ENCODE measurements at places on chromosomes 6 and 20.

GRCh38 chr20:33814238-33814712, 3.1 kb downstream of the CHMP4B start:
- DNase-seq: no peak

DNA sequence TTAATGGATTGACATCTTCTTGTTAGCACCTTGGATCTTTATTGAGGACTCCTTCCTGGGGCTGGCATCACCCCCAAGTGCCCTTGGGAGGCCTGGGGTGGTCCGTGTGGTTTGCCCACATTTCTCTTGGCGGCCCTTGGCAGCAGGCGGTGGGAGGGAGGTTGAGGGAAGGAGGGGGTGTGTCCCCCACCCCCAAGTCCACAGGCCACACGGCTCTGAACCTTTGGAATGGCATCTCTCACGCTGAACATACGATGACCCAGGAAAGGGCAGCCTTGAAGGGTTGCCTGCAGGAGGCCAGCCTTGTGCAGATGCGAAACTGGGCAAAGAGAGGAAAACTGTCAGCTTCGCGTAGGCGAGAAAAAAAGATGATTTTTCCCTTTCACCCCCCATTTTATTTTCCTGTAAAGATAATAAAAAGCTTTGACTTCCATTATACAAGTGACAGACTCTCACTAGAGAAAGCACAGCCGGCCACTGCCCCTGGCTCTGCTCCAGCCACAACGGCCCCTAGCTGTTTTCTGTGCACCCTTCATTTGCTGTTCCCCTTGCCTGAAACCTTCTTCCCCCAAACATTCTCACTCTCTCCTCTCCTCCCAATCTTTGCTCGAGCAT, 56.2 kb downstream of the SLC2A10 start:
- DNase-seq: no peak

DNA sequence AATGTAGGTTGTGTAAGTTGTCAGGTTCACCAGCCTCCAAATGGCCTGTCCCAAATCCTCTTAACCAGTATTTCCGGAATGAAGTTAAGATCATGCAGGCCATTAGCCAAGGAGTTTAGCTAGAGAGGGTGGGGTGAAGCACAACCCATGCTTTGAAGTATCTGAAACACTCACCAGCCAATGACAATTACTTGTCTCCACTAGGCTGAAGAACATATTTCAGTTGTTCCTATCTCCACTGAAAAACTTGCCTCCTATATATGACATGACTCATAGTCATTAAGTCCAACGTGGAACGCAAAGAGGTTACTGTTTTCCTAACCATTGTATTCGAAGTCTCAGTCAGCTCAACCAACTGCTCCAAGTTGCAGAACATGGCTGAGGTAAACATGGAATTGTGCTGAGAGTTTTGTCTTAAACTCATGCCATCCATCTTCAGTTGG, 37.4 kb upstream of the TNFAIP3 start:
- DNase-seq: no peak

GRCh38 chr6:100472674-100473073, 8.0 kb upstream of the SIM1 start:
- DNase-seq: no peak

DNA sequence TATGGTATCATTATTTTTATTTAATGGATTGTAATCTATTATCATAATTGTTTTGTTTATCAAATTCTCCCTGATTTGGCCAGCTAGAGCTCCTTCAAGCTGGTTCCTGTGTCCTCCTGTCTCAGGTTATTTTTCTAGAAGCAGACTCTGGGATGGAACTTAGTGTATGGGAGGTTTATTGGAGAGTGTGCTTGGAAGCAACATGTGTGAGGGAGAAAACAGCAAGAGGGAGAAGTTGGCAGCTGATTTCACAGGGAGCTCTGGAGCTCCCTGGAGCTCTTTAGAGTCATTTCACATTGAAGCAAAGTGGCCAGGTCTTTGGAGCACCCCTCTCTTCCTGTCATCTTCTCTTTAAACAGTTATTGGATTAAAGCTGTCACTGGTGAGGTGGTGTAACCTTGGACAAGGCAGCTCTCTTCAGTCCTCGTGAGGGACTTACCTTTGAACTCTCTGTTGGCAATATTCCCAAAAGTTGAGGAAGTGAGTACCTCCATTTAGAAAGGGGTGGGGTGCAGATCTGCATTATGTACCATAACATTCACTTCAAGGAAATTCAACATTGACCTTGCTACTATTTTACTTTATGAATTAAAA, 103.6 kb downstream of the PHF3 start:
- DNase-seq: no peak

DNA sequence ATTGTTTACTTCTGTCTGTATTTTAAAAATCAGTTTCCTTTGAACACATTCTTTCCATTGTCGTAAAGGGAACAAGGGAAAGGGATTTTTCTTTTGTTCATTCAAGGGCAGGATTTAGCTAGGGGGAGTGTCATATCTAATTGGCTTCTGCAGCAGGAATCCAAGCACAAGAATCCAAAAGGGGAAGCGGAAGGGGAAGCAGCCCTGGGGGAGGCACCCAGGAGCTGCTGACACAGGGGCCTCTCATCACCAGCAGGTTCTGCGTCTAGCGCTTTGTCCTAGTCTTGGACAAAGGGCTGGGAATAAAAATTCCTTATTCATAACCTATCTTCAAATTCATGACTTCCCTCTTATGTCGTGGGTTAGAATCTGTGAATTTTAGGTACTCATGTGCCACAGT, 13.7 kb downstream of the RIPK1 start:
- no peak for DNase-seq

DNA sequence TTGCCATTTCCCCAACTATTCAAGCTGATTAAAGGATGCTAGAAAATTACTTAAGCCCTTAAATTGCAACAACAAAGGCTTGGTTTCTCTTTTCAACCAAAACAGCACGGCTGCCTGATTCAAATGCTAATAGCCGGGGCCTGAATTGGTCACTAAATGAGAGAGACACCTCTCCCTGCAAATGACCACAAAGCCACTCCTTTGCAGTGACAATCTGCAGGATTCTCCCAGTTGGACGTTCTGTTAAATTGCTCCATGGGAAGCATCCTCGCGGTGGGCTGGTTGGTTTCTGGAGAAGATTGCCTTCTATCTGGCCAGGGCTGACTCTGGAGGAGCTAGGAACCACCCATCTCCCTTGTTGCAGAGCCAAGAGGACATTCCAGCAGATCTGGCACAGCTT, 29.7 kb upstream of the TBXT start:
- no peak for DNase-seq

- no peak for DNase-seq
Observed at GRCh38 chr6:108767418-108768165, 80.6 kb upstream of the ARMC2 start.

- DNase-seq: no peak
Observed at GRCh38 chr20:48781634-48782033, 46.2 kb downstream of the PREX1 start.

DNA sequence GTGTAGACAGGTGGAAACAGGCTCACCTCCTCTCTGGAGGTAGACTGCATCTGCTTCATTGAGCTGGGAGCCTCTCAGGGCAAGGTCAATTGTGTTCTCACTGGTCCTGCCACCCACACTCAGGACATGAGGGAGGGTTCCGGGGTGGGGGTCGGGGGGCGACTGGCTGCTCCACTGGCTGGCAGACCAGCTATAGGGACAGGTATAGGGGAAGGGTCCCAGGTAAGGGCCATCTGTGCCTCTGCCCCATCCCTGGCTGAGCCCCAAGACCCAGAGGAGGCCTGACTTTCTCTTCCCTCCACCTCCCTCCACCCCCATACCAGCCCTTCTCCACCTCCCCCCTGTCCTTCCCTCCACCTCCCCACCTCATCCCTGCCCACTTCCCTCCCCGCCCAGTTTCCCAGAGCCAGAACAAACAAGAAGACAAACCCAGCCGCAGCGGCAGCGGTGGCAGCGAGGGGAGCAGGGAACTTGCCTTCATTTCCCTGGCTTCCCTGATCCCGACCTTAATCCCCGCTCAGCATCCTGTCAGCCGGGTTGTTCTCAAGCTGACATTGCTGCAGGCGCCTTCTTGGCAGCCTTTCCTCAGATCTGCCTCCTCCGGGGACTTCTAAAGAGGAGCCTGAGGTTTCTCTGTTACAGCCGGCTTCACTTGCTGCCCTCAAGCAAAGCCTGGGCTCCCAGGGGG, 18.3 kb upstream of the FOXP4 start:
- peak; percentile 28 for DNase-seq

GRCh38 chr20:18138266-18138582, 561 bp downstream of the KAT14 start:
- no peak for DNase-seq

DNA sequence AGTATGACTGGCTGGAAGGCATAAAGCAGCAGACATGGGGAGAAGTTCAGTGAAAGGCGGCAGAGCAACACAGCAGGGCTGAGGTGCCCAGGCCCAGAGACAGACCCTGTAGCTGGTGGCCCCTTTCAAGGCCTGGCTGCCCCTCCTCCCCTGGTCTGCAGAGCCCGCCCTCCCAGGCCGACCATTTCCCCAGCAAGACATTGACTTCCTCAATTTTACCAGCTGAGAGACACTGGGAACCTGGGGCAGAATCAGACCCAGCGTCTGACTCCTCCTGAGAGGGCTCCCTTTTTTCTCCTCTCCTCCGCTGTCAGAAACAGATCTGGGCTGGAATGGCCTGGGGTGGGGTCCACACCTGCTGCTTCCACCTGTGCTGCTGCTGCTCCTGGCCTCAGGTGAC, at the start of gene TREML4:
TSS of gene TREML4 (plus strand) at position 254 of the 400 bp plus-strand sequence. CDS start at position 333, 79 bp downstream.
- DNase-seq: no peak

DNA sequence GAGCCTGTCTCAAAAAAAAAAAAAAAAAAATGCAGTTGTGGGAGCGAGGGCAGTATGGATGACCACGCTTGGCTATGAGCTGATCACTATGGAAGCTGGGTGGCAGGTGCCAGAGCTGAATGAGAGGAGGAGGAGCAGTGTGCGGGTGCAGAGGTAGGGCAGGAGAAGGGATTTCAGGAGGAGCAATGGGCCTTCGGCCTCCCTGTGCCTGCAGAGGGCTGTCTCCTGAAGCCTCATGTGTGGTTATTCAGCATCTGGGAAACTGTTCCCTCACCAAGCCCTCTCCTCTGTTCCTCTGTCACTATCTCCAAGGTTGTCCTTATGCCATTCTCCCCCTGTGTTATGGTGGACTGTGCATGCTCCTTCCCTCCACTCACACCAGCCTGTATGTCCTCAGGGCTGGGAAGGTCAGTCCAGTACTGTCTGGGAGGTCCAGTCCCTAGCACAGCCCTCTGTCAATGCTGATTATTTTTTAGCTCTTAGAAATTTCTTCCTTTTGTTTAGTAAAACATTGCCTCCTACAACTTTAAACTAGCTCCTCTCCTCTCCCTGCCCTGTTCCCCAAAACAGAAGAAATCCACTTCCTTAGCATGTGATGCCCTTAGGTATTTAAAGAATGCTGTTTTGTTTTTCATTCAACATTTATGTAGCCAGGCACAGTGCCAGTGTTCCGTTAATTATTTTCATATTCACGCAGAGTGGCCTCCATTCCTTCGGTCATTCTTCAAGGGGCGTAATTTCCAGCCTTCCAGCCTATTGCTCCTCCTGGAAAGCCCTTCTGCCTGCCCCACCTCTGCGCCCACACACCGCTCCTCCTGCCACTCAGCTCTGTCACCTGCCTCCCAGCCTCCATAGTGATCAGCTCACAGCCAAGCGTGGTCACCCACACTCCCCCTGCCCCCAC, 48.9 kb downstream of the CNBD2 start:
- no peak for DNase-seq

DNA sequence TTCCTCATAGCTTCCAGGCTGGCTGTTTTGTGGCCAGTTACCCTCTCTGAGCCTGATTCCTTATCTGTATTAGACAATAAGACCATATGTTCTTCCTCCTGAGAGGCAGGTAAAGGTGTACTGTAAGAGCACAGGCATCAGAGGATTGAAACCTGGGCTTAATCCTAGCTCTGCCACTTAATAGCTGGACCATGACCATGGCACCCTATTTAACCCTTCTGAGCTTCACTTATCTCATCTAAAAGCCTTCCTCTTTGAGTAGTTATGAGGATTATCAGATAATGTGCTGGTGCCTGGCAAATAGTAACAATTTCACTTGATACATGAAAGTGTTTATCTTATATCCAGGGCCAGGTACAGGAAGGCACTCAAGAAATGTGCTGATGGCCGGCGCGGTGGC, 34.9 kb downstream of the BCL2L1 start:
- no peak for DNase-seq

DNA sequence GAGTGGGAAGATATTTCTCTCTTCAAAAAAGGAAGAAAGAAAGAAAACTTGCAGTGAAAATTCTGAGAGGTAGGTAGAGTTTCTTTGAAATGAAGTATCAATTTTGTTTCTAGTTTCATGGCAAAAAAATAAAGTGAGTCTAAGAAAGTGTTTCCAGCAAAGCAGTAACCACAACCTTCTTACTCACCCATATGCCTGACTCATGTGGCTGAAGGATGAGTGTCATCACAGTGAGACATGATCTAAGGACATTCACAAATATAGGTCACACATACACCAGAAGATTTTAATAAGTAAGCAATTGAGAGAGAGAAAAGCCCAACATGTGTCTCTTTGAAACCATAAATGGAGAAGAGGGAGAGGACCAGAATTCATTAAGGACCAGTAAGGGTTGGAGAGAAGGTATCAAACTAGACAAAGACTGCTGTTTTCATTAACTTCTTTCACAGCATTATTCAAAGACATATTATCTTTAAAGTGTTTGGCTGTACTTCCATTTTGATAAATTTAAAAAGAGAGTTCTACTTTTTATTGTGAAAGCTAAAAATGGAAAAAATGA, 169.5 kb downstream of the FRK start:
- DNase-seq: no peak

- DNase-seq: peak; percentile 2
Observed at GRCh38 chr6:113859349-113860180, 2.4 kb downstream of the MARCKS start.

- no peak for DNase-seq
Observed at GRCh38 chr6:148200293-148200692, 142.3 kb upstream of the SASH1 start.

DNA sequence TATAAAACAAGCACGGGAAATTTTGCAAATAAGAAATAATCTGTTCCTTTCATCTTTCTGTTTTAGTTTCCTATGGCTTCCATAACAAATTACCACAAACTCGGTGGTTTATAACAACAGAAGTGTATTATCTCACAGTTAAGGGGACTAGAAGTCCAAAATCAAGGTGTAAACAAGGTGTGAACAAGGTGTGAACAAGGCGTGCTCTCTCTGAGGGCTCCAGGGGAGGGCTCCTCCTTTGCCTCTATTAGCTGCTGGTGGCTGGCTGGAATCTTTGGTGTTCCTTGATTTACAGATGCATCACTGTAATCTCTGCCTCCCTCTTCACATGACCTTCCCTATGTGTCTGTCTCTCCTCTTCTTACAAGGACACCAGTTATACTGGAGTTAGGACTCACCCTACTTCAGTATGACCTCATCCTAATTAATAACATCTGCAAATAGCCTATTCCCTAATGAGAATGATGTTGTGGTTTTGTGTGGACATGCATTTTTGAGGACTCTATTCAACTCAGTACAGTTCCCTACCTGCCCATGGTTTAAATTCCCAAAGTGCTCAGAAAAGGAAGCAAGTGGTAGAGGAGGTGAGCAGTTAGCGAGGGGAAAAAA, 17.5 kb upstream of the BMP5 start:
- no peak for DNase-seq

GRCh38 chr6:34709386-34709785, 12.8 kb upstream of the ILRUN start:
- peak; percentile 53 for DNase-seq

- DNase-seq: no peak
Observed at GRCh38 chr20:15302075-15302474, 964.7 kb upstream of the FLRT3 start.

Data from NCI-H1092 treated with DMSO at 0.1 percent for 48 hours (cell line).